Activated T-helper 2 cell treated with anti-CD3 and anti-CD28 coated beads, Interferon-gamma antibody, Interleukin-2, Interleukin-4, amounts not matched to agents 10 μg/mL and 5 μg/mL and 100 μg/mL, durations not matched to agents 14 hours and 24 hours and 36 hours (primary cell): ENCODE measurements at places on chromosomes 1 and 21. TPM values are rescaled to one million over a fixed set of nuclear protein-coding genes. Genes with fewer than 3 reads are reported as not detected.

PRDM16 gene
- total RNA-seq, result not detected in 2 replicates

C1orf87 gene
- not detected in 2 replicates for total RNA-seq

DNA sequence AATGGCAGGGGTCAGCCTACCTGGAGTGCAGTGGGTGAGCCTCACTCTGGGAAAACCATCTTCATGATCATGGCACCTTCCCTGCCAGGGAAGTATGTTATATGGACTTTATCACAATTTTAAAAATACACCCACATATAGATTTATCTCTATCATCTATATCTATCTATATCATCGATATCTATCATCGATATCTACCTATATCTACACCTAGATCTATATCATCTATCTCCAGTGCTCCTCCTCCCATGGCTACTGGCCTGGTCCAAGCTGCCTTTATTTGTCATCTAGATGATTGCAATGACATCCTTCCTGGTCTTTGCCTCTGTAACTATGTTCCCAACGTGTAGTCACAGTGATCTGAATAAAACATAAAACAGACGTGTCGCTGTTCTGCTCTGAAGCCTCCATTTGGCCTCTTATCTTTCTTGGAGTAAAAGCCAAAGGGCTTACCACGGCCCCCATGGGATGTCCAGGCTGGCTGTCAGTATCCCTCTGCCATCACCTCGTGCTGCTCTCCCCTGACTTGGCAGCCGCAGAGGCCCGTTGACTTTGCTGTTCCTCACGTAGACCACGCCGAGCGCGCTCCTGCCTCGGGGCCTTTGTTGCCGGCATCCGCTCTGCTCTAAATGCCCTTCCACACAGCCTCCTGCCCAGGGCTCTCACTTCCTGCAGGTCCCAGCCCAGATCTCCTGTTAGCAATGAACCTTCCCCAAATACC is 20.6 kb upstream of the KIF26B start:
- DNase-seq, result no peak

GRCh38 chr1:240743705-240744104 is 131.8 kb upstream of the GREM2 start:
- no peak for DNase-seq

GRCh38 chr1:115654663-115655305 is 13.0 kb downstream of the VANGL1 start:
- DNase-seq, result no peak

- DNase-seq, result no peak
Observed at GRCh38 chr1:111176678-111177077, 23.8 kb downstream of the DENND2D start.

GRCh38 chr1:90834886-90835660 is 118.0 kb upstream of the BARHL2 start:
- DNase-seq, result no peak

LYPLA2 gene
- 86.4 and 88.4 TPM in 2 replicates for total RNA-seq

DNA sequence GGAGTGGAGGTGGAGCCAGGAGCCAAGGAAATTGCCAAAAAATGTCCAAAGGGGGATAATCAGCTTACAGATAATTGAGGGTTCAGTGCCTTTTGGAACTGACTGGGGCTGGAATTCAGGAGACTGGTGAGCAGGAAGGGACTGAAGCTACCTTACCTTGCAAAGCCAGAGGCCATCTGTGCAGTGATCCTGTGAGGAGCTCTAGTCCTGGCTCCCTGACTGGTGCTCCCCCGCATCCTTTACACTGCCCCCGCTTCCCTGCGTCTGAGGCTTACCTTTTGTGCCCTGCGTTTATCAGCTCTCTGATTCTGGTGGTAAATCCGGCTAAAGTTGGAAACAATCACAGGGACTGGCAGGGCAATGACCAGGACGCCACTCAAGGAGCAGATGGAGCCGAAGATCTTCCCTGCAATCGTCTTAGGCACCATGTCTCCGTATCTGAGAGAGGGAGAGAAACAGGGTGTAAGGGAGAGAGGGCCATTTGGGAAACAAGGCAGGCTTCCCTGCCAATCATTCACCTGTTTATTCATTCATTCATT is 31.0 kb downstream of the DDX20 start:
- DNase-seq, result no peak

PMVK gene
- 44.7 and 44.8 TPM in 2 replicates for total RNA-seq

DNA sequence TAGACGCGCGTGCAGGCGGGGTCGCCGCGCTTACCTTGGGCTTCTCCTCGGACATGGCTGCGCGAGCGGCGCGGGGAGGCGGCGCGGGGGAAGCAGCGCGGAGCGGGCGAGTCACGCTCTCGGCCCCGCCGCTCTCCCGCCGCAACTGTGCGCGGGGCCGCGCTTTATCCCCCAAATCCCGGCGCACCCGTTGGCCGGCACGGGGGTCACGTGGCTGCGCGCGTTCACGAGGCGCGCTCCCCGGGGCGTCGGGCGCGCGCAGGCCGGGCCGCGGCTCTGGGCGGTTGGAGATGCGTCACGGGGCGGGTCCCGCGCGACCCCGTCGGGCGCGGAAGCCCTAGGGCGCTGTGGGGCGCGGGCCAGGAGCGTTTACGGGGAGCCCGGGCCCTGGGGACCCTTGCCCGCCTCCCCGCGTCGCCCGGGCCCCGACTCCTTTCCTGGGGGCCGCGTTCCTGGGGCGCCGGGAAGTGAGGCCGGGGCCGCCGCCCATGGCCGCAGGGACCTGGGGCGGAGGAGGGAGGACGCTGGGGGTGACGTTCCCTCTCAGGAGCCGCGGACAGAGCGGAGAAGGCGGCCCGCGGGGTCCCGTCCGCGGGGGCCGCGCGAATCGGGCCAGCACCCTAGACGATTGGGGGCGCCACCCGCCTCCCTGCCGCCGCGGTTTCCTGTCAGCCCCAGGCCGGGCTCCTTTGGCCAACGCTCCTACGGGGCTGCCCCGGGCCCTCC is at the start of gene SUMO3:
Gene SUMO3 (minus strand): TSS at position 149 of the 726 bp plus-strand sequence. CDS start 94 bp downstream, at position 55.
- DNase-seq, result peak; percentile 87

GRCh38 chr1:62492521-62492920 is 55.7 kb downstream of the USP1 start:
- no peak for DNase-seq

DNA sequence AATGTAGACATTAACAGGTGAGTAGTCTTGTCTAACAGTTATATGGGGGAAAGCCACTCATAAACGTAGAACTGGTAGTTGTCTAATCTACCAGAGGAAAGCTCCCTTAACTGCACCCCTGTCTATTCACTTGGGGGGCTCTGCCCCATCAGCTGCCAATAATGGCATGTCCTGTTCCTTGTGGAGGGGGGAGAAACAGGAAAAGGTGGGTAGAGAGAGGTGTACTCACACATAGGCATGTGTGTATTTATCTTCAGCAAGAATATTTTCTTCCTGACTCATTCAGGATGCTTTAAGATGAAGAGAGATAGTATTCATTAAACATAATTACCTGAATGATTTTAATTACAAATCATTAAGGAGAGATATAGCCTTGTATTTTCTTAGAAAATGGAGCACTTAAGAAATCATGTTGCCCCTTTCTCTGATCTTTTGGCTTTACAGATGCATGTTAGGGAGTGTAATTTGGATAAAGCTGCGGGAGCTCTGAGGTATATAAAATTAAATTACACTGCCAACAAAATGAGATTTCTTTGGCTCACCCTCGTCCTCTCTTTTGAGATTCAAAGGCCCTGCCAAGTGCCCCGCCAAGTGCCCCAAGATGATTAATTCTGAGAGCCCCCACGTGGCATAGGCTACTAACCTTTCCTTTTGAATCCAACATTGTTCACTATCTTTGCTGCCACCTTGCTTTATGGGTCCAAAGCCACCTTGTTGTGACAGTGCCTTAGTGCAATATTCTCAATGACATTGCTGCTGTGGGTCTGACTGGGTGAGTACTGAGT is 286.3 kb upstream of the LYPLAL1 start:
- DNase-seq, result no peak

DNA sequence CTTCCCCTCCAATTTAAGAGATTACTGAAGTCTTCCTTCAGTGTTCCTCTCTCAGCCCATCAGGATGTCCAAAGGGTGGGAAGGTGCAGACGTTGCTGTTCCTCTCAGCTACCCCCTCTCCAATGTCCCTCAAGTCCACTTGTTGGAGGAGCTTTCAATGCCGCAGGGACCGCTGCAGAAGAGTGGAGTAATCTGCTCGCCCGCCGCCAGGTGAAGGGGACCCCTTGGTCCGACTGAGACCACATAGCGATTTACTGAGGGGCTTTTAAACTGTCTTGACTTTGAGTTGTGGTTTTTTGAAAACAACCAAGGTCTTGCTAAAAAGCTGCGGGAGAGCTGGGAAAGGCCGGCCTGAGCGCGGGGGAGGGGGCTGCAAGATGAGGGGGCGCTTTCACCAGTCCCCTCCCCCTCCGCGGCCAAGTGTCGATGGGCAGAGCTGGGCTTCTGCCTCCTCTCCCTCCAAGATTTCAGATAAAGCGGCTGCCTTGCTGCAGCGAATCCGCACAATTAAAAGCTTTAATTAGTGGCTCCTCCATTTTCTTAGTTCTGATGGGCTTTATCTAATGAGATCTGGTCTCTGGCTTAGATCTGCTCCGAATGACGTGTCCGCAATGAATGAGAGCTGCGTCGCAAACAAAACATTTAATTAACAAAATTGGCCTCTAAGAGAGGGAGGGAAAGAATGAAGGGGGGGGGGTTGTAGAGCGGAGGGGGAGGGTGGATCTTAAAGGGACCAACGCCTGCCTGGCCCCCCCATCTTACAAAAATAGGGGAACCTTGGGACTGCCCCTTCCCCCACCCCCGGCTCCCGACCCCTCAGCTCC is 5.9 kb downstream of the LMO4 start:
- no peak for DNase-seq

- DNase-seq, result no peak
Observed at GRCh38 chr1:153833171-153833570, 58.0 kb downstream of the SLC27A3 start.

DNA sequence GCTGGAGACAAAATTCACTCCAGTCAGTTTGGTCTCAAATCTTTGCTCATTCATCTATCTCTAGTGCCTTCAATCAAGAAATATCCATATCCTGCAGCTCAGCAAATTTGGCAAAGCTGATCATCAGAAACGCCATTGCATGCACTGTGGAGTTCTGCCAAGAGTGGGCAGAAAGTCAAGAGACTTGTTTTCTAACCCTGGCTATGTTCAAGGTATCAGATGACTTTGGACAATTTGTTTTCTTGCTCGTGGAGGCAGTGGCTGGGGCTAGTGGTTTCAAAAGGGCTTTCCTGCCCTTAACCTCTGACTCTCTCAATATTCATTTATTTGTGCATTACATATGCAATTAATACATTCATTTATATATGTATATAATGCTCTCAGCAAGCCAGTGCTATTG is 12.8 kb upstream of the LRRC52 start:
- DNase-seq, result no peak

- DNase-seq, result no peak
Observed at GRCh38 chr1:218349348-218350034, 4.4 kb downstream of the TGFB2 start.

OR10J1 gene
- not detected in 2 replicates for total RNA-seq

GRCh38 chr1:158652721-158653334 is 33.7 kb downstream of the SPTA1 start:
- DNase-seq, result no peak

GRCh38 chr1:240682859-240683242 is 70.9 kb upstream of the GREM2 start:
- no peak for DNase-seq

- DNase-seq, result no peak
Observed at GRCh38 chr1:156475568-156476500, 24.7 kb downstream of the MEF2D start.

- peak; percentile 48 for DNase-seq
Observed at GRCh38 chr1:58781541-58782177, 2.2 kb downstream of the JUN start.

DNA sequence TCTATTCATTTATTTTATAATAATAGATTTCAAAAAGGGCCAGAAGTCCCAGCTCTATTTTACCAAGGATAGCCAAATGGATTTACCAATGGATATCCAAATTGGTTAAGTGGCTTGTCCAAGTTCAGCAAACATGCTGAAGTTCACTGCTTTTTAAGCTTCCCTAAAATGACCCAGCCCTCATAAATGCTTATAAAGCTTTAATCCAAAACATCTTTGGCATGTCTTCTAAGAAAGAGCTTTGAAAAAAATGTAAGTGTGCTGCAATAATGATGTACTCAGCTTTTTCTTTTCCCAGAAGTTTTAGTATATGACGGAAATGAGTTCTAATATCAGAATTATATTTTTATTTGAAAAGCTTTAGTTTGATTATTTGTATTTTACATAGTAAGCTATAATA is 451.5 kb upstream of the ADAMTS5 start:
- no peak for DNase-seq

GRCh38 chr1:2945821-2946231 is 75.4 kb upstream of the ACTRT2 start:
- no peak for DNase-seq

- no peak for DNase-seq
Observed at GRCh38 chr1:153790313-153790965, 15.2 kb downstream of the SLC27A3 start.

APOBEC4 gene
- total RNA-seq, result not detected in 2 replicates
